ENCODE measurements at places on chromosomes 16 and 17. TPM values are rescaled to one million over a fixed set of nuclear protein-coding genes. Genes with fewer than 3 reads are reported as not detected.

The CDRT15L2 gene
- not detected for total RNA-seq

The C16orf95 gene
- total RNA-seq, result 2.2 TPM

The CSH1 gene
- total RNA-seq, result not detected

The PRSS33 gene
- not detected for total RNA-seq

The DNASE1L2 gene
- total RNA-seq, result 0.32 TPM

The TERF2IP gene
- 38.2 TPM for total RNA-seq

The PTGES3L gene
- 0.16 TPM for total RNA-seq

The KCNG4 gene
- total RNA-seq, result not detected

The CCL4 gene
- total RNA-seq, result not detected

The KRTAP3-1 gene
- not detected for total RNA-seq

The CEMP1 gene
- not detected for total RNA-seq

The CA5A gene
- total RNA-seq, result not detected

The TBX21 gene
- total RNA-seq, result not detected

The NUP93 gene
- 67.8 TPM for total RNA-seq

The ITGA2B gene
- 0.76 TPM for total RNA-seq

The MYLK3 gene
- total RNA-seq, result 0.50 TPM

The ENO3 gene
- 1.6 TPM for total RNA-seq

The HID1 gene
- total RNA-seq, result 19.3 TPM

The C17orf58 gene
- total RNA-seq, result 29.8 TPM

The ADAM11 gene
- 0.13 TPM for total RNA-seq

The ERI2 gene
- total RNA-seq, result 11.8 TPM

The HSPB9 gene
- total RNA-seq, result not detected

The AOC2 gene
- 0.69 TPM for total RNA-seq

The KRT12 gene
- not detected for total RNA-seq

The CLEC19A gene
- not detected for total RNA-seq

The CAPNS2 gene
- total RNA-seq, result 0.81 TPM

The MVD gene
- total RNA-seq, result 54.7 TPM

The CCL16 gene
- total RNA-seq, result 0.65 TPM

The ZDHHC1 gene
- 2.8 TPM for total RNA-seq

The NPTX1 gene
- total RNA-seq, result 0.16 TPM

The PLA2G10 gene
- not detected for total RNA-seq

The ACSM2A gene
- 0.16 TPM for total RNA-seq

The TBC1D3E gene
- total RNA-seq, result not detected

The MAP3K3 gene
- total RNA-seq, result 132 TPM

The BICDL2 gene
- total RNA-seq, result not detected

The TMEM95 gene
- total RNA-seq, result not detected

The OR1F1 gene
- not detected for total RNA-seq

The ABCA8 gene
- 0.25 TPM for total RNA-seq

The CD300E gene
- total RNA-seq, result not detected

The PIRT gene
- not detected for total RNA-seq

The CCDC154 gene
- 0.25 TPM for total RNA-seq

The IL17C gene
- total RNA-seq, result not detected
